Activated CD8-positive, alpha-beta T cell treated with anti-CD3 and anti-CD28 coated beads, Interleukin-2, amount 10 ng/mL, durations not matched to agents 7 days and 5 days (primary cell): ENCODE measurements at places on chromosomes 1 and 21. TPM values are rescaled to one million over a fixed set of nuclear protein-coding genes. Genes with fewer than 3 reads are reported as not detected.
A peak's percentile ranks its signal among the peaks of the same experiment; 100 is the strongest.

SYT6 gene
- total RNA-seq: not detected

DNA sequence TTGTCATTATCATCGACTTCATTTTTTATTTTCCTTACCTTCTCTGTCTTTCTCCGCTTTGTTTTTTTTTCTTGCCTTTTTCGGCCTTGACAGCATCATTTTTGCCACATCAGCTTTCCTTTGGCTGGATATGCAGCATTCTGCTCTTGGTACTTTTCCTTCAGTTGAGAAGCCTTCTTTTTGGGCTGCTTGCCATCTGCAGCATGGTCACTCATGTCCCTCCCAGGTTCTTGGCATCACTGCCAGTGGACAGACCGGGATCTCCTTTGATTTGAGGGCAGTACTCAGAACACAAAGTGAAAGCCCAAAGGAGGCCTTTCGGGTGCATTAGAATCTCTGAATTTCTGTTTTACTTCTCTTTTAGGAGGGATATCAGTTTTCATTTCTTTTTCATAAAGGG is 3.7 kb upstream of the PARP1 start:
- DNase-seq: no peak

GRCh38 chr21:41676198-41676597 is 90.7 kb downstream of the RIPK4 start:
- DNase-seq: no peak

DNA sequence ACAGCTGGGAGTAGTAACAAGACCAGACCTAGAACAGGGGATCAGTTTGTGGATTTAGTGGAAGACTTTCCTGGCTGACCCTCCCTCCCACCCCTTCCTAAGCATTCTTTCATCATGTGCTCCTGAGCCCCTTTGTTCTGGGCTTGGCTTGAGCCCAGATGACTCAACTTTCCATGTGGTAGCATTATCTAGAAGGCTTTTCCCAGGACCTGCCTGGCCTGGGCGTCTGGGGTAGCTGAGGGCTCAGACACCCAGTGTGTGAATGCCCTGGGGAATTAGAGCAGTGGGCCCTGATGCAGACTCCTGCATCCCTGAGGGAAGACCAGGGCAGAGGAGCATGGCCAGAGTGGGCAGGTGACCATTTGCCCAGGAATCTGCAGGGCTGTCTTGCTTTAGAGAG is 44.1 kb upstream of the TSPAN2 start:
- no peak for DNase-seq

DNA sequence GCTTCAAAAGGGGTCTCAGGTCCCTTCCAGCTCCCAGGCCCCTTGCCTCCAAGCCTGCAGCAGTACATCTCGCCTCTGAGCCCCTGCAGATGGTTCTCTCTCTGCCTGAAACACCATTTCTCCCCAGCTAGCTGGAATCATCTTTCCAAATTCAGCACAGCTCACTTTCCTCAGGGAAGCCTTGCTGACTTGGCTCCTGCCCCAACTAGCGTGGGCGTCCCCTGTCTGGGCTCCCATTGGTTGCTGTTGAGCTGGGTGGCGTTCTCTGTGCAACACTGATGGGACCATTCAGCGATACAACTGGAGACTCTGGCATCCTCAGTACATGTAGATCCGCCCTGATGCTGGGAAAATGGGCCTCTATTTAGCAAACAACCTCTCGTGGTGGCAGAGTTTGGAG is 141.3 kb upstream of the IGSF21 start:
- no peak for DNase-seq

DNA sequence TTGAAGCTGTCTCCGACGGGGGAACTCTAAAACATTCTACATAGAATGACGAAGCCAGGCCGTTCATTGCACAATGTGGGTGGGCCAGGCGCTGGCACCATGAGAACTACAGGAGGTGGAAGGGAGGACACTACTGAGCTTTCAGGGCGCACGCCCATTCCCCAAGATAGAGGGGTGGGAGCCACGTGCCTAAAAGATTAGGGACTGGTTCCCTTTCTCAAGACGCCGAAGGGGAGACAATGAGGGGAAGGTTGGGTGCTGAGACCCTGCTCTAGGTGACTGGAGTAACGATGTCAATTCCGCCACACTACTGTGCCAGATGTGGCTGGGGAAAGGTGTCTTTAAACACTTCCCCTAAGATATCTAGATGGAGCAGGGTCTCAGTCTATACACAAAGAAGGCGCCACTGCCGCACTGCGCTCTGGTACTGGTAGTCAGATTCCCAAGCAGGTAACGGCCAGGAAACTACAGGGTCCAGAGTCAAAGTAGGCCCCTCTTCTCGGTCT is 782 bp downstream of the CSDE1 start:
- peak; percentile 32 for DNase-seq

DNA sequence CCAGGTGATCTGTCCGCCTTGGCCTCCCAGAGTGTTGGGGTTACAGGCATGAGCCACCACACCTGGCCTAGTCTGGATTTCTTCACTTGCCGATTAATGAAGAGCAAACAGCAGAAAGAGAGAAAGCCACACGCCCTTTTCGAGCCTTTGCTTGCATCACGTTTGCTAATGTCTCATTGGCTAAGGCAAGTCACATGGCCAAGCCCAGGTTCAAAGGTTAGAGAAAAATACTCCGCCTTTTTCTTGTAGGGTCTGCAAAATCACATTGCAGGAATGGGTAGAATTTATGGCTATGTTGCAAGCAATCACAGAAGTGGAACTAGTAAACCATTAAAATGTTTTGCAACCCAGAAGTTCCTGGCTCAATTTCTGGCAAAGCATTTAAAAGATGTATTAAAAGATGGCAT is 26.8 kb upstream of the BACH1 start:
- DNase-seq: no peak

DNA sequence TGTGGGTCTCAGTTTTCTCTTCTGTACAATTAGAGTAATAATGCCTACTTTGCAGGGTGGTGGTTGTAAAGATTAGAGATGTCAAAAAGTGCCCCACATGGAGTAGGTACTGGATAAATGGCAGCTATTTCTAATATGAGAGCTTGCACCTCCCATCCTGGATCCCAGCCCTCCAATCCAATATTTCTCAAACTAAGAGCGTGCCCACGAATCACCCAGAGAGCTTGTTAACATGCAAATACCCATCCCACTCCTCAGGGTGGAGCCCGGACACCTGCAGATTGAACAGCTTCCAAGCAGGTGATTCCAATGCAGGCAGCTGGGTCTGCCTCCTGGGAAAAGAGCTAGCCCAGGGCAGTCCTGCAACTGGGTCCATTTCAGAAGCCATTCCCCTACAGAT is 33.0 kb downstream of the LRRN2 start:
- DNase-seq: no peak

- DNase-seq: no peak
Observed at GRCh38 chr1:45266151-45266801, 59.9 kb upstream of the ZSWIM5 start.

GRCh38 chr1:100631015-100631551 is 88.5 kb upstream of the VCAM1 start:
- DNase-seq: no peak

DNA sequence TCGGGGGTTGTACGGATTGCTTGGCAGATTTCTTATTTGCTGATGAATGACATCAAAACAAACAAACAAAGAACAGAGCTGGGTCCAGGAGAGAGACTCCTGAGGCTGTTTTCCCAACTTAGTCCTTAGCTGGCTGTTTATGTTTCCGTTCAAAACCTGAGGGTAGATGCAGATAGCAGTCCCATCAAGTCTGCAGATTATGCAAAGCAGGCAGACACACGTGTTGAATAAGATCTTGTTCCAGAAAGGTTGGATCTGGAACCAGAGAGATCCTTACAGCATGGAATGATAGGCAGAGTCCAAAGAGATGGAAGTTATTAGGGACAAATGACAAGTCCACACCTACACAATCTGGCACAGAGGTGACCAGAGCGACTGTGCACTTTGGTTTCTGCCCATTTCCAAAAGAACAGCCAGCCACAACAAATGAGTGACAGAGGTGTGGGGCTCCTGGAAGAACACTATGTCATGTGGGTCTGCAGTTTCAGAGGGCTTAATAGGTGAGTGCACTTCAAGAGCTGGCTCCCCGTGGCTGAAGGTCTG is 65.5 kb downstream of the MAN1C1 start:
- no peak for DNase-seq

DNA sequence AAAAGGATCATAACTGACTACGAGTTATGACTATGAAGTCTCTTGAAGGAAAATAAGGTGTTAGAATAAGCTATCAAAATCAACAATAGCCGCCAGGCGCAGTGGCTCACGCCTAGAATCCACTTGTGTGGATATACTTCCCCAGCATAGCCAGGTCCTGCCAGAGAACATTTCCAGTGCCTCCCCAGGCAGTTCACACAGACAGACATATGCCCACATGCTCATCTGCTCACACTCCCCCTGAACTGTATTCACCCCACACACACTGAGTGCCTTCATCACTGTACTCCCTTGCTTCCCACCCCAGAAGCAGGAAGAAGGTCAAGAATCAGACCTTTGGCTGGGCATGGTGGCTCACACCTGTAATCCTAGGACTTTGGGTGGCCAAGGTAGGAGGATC is 6.5 kb downstream of the RERE start:
- no peak for DNase-seq

DNA sequence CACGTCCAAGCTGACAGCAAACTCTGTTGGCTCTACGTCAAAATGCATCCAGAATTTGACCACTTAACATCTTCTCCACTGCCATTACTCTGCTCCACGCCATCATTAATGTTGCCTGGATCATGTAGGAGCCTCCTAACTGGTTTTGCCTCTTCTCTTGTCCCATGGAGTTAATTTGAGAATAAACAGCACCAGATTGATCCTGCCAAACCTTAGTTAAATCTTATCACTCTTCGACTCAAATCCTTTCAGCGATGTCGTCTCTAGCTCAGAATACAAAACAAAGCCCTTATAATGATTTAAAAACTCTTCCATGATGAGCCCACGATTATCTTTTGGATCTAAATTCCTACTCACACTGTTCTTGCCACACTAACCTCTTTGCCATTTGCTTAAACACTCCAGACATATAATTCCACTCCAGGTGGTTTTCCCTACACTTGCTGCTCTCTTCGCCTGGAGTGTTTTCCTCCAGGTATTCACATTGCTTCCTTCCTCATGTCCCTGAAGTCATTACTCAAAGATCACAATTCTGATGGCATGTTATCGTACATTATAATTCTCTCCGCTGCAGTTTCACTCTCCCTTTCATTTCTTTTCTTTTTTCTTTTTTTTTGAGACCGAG is 90.7 kb upstream of the KCNK2 start:
- no peak for DNase-seq

DNA sequence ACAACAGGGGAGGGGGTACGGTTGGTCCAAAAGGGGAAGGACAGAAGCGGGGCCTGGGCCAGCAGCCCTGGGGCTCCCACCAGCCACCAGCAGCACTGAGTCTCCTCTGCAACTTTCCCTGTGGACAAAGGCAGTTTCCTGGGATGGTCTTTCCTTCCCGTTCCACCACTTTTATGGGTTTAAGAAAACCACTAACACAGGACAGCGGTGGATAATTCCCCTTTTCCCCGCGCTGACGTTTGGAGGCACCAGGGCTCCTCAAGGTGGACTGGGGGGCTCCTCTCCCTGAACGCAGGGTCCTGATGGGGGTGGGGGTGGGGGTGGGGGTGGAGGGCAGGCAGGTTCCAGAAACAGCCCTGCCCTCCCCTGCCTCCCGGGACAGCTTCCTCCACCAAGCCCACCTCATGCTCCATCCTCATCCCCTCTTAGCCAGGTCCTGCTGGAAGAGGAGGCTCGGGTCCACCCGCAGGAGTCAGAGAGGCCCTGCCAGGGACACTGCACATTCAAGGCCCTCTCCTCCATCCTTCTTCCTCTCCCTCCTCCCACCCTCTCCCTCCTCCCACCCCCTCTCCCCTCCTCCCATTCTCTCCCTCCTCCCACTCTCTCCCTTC is 4.8 kb upstream of the COL6A1 start:
- no peak for DNase-seq

DNA sequence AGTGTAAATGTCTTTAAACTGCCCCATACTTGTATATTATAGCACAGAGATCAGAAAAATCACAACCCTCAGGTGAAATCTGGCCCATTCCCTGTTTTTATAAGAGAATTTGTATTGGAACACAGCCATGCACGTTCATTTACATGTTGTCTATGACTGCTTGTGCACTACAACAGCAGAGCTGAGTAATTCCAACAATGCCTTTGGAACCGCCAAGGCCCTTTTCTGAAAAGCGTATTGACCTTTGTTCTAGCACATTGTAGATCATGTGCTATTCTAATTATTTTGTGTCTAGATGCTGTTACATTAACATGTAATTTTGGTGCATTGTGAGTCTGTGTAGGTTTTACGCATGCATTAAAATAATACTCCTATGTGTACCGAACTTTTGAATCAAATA is 339.6 kb downstream of the CHRM3 start:
- DNase-seq: no peak

DNA sequence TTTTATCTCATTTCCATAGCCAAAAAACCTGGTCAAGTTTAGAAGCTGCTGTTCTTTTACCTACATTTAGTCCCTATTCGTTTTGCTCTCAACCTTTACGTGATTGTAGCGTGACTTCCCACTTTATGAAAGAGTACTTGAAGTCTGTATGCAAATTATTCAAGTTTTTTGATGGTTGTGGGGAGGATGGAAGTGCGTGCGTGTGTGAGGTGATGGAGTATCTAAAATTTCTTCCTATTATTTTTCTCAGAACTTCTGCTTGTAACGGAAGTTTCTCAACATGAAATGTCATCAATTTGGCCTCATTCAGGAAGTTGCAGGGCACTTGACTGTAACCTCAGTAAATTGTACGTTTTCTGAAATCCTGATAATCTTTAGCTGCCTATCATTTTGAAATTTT is 64.0 kb downstream of the SAMSN1 start:
- DNase-seq: peak; percentile 67

DNA sequence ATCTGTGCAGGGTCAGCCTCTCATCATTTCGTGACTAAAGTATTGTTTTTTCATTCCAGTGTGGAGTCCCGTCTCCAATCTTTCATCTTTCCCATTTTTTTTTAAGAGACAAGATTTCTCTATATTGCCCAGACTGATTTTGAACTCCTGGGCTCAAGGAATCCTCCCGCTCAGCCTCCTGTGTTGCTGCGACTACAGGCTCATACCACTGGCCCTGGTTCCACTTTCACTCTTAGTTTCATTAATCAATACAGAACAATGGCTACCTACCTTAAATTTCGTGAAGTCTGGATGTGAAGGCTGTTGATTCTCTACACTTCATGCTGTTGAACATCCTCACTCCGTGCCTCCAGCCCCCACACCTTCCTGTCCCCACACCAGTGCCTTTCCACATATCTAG is 97.7 kb upstream of the GREM2 start:
- no peak for DNase-seq

GRCh38 chr1:93839307-93839706 is 39.7 kb downstream of the DNTTIP2 start:
- no peak for DNase-seq

DNA sequence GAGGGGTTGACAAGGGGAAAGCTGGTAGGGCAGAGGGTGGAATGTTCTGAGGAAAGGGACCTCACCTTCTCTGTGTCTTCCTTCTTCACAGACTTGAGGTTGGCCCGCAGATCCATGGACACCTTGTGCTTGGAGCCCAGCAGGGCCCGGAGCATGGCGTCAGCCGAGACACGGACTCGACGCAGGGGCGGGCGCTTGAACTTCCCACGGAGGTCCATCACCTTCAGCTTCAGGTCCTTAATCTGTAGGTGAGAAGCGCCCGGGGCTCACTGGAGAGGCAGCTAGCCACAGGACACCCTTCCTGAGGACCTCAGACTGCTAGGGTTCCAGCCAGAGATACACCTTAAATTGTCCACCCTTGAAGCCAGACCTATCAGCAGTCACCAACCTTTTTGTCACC is 10.2 kb downstream of the TNNI1 start:
- DNase-seq: no peak
